Right ventricle myocardium superior (tissue), 1 donor: ENCODE measurements at places on chromosomes 12 and 14. TPM values are rescaled to one million over a fixed set of nuclear protein-coding genes. Genes with fewer than 3 reads are reported as not detected.

VRTN gene
- total RNA-seq: not detected

GLT1D1 gene
- total RNA-seq: 0.30 TPM

COL2A1 gene
- not detected for total RNA-seq

REP15 gene
- total RNA-seq: 6.3 TPM

SERPINA10 gene
- not detected for total RNA-seq

ADCK1 gene
- total RNA-seq: 8.9 TPM

KRT8 gene
- 104 TPM for total RNA-seq

IFNG-AS1 gene
- not detected for total RNA-seq

SLC5A8 gene
- total RNA-seq: not detected

- no peak for DNase-seq
Observed at GRCh38 chr12:40158592-40159111, 52.8 kb upstream of the SLC2A13 start.

GRCh38 chr12:94285943-94286582, 137.7 kb downstream of the PLXNC1 start:
- no peak for DNase-seq

DNA sequence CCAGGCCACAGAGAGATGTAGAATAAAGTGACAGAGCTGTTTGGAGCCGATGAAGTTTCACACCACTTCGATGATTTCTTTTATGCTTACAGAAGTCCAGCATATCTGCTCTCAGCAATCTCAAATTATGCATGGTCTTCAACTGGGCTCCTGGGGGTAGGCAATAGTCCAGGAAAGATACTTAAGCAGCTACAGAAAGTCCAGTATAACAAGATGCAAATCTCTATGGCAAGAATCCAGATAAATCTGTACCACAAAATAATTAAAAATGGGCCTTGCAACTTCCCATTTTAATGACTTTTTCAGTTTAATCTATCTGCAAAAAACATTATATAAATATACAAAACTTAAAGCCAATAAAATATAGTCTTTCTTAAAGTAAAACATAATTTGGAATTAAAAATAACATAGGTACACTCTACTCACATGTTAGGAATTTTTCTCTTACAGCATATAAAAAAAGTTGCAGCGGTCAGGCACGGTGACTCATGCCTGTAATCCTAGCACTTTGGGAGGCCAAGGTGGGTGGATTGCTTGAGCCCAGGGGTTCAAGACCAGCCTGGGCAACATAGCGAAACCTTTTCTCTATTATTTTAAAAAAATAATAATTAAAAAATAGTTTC, 20.5 kb upstream of the RAD51AP1 start:
- DNase-seq: no peak

DNA sequence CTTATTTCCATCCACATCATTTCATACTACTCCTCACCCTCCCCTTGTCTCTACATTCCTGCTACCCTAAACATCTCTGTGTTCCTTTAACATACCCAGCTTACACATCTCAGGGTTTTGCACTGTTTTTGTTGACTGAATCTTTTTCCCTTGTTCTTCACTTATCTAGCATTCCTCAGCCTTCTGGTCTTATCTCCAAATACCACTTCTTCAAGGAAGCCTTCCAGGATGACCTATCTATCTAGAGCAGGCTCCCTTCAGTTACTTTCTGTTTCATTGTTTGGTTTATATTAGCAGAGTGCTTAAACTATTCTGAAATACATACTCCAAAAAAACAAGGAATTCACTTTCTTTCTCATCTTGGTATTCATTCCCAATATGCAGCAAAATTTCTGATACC, 353.1 kb downstream of the NAV3 start:
- no peak for DNase-seq

GRCh38 chr14:32820682-32821081, 118.0 kb upstream of the NPAS3 start:
- no peak for DNase-seq

DNA sequence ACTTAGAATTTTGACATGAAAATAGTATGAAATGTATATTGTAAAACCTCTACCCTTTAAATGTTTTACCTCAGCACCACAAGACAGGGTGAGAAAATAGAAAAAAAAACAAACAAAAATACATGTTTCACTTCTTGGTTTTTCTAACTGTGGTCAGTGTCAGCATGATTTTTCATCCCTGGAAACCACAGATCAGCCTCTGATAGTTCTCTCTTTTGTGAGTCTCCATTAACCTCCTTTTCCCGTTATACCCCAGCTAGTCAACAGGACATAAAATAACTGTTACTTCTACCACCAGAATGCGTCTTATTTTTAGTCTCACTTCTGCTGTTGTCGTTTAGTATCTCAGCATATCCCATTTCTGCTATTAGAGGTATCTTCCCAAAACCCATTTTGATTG, 48.3 kb upstream of the KCNMB4 start:
- DNase-seq: no peak

- DNase-seq: no peak
Observed at GRCh38 chr14:34699873-34700621, 14.3 kb downstream of the CFL2 start.

- DNase-seq: no peak
Observed at GRCh38 chr12:64452559-64453329, 824 bp downstream of the TBK1 start.

GRCh38 chr12:94211021-94211420, 62.6 kb downstream of the PLXNC1 start:
- no peak for DNase-seq

DNA sequence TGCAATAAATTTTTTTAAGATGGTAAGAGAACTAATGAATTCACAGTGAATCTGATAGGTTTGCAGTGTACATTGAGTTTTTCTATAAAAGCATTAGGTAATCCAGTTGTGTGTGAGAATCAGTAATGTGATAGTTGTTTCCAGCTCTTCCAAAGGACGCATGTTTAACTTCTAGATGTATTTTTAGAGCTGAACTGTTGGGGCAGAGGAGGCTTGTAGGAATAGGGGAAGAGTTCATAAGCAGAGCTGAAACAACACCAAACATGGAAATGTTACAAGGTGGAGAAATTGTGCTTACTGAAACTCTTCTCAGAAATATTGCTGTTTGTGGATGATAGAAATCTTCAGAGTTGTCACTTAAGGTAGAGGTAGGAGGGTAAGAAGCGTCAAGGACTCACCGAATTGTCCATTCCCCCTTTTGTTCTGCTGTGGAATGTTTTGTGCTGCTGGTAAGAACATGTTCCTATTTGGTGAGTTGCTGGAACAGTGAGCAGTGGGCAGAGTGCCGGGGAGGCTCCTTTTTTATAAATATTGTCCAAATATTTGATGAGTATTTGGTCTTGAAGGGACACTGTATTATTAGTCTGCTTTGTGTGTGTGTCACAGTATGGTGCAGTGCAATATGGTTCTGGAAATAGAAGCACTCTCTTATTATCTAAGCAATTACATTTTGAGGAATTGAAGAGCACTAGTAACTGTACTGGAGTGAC, 76.7 kb downstream of the ANO6 start:
- peak; percentile 41 for DNase-seq

GRCh38 chr12:15982471-15982870, 71.3 kb downstream of the DERA start:
- DNase-seq: no peak

DNA sequence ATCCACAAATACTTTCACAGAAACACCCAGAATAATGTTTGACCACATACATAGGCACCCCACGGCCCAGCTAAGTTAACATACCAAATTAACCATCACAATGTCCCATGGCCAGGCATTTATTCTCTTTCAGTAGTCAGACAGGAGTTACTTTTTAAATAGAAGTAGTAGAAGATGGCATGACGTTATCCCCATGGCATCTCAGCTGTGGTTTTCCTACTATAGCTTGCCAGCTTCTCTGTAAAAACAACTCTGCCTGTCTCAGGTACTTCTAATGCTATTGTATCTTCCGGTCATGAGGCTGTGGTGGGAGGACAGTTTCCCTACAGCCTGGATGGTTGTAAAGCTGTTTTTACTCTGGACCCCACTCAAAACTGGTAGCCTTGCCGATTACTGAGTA, 19.3 kb downstream of the CTSG start:
- DNase-seq: no peak

- DNase-seq: peak; percentile 64
Observed at GRCh38 chr14:53953828-53954550, 2.6 kb downstream of the BMP4 start.

DNA sequence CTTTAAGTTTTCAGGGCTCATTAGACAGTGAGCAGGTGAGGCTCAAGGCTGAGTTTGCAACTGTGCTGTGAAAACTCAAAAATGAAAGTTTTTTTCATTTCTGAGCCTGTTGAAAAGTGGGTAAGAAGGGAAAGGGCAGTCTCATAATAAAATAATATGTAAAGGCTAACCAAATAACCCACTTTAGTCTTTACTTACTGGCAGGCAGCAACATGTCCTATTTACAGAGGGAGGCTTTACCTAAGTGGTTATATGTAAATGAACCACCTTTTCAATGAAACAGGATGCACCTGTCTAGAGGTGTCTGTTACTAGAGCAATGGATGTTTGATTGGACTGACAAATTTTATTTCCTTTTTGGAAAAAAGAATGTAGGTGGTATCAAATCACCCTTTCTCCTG, 158.0 kb downstream of the ETV6 start:
- no peak for DNase-seq

DNA sequence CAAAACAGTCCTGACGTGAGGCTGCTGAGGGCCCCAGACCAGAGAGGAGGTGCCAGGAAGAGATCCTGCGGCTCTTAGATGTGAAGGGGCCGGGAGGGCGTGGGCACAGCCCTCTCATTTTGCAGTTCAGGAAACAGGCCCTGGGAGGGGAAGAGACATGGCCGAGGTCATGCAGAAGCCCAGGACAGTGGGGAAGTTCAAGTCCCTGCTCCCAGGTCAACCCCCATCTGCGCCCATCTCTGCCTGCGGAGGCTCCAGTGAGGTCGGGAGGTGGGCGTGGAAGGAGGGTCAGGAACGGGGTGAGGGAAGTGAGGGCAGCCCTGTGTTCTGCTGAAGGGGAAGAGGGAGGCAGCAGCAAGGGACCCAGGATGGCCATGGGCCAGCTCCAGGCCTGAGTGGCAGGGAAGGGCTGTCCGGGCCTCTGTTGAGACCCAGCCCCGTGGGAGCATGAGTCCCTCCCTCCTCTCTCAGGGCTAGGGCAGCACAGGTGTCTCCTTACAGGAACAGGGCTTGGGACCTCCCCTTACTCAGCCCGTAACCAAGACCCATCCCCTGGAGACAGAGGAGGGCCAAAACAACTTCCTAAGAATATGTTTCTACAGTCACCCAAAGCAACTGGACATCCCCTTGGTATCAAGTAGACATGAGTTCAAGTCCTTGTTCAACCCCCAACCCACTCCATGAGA, 90.8 kb downstream of the LGMN start:
- DNase-seq: peak; percentile 81

DNA sequence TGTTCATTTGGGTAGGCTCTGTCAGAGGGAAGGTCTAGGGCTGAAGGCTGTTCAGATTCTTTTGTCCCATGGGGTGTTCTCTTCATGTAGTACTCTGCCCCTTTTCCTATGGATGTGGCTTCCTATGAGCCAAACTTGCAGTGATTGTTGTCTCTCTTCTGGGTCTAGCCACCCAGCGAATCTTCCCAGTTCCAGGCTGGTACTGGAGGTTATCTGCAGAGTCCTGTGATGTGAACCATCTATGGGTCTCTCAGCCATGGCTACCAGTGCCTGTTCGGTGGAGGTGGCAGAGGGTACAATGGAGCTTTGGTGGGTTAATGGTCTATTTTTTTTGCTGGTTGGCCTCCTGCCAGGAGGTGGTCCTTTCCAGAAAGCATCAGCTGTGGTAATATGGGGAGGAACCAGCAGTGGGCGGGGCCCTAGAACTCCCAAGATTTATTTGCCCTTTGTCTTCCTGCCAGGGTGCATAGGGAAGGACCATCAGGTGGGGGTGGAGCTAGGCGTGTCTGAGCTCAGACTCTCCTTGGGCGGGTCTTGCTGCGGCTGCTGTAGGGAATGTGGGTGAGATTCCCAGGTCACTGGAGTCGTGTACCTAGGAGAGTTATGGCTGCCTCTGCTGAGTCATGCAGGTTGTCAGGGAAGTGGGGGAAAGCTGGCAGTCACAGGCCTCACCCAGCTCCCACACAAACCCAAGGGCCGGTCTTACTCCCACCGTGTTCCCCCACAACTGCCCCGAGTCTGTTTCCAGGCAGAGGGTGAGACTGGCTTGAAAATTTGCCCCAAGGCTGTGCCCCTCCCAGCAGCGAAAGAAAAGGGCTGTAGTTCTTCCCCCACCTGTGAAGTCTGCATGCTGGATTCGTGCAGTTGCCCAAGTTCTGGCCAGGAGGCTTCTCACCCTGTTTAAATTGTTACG, 17.5 kb downstream of the MTRFR start:
- DNase-seq: no peak

DNA sequence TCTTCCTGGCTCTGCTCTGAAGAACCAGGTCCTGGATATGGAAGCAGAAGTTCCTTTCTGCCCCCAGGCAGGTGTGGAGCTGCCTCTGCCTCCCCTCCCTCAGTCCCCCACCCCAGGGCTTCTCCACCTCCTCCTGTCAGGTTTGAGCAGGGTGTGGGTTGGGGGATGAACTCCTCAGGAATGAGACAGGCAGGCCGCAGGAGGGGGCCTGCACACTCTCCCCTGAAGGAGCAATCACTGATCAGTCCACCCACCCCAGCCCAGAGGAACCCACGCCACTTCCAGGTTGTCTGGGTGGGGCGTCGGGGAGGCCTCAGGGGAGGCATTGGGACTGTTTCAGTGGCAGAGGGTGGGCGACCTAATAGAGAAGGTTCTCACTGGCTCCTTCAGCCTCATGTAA, 26.6 kb downstream of the FAIM2 start:
- no peak for DNase-seq

GRCh38 chr12:78249578-78249977, 418.9 kb downstream of the NAV3 start:
- no peak for DNase-seq

DNA sequence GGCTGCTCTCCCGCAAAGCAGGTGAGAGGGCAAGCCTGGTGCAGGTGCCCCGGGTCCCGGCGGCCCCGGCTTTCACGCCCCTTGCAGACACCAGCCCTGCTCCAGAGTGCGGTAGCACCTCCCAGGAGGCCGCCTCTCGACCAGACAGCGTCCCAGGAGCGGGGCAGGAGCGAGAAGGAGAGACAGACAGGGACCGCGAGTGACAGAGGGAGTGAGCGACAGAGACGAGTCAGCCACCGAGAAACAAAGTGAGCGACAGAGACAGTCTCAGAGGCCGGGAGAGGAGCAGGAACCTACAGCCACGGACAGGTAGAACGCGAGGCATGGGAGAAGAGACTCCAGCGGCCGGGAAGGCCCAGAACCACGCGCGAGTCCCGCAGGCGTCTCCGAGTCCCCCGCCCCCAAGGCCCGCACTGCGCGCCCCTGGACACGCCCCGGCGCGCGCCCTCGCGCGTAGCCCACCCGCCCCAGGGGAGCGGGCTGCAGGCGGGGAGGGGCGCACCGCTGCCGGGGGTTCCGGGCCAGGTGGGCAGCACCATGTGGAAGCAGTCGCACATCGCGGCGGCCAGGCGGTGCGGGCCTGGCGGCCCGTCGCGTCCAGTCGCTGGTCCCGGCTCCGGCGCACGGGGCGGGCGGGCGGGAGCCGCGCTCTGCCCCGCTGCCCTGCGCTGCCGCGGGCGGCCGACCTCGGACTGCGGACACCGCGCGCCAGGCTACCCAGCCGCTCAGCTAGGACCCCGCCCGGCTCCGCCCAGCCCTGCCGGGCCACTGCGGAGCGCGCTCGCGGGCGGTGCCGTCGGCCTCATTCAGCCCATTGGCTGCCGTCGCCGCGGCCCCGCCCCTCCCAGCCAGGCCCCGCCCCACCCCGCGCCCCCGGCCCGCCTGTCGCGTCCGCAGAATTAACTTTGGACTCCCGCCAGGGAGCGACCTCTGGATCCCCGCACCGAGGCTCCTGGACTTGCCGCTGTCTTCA, at the start of gene AHNAK2:
Gene AHNAK2 (minus strand): TSS at position 694 of the 973 bp plus-strand sequence. CDS start 137 bp downstream, at position 557.
- peak; percentile 88 for DNase-seq

GRCh38 chr14:65940056-65940735, 527.7 kb downstream of the FUT8 start:
- no peak for DNase-seq

- no peak for DNase-seq
Observed at GRCh38 chr12:64122995-64123394, 99.1 kb downstream of the KICS2 start.
